ENCODE measurements at places on chromosomes 16 and 17.

GRCh38 chr17:78745407-78746088 is 36.5 kb downstream of the CYTH1 start:
- no peak for DNase-seq

DNA sequence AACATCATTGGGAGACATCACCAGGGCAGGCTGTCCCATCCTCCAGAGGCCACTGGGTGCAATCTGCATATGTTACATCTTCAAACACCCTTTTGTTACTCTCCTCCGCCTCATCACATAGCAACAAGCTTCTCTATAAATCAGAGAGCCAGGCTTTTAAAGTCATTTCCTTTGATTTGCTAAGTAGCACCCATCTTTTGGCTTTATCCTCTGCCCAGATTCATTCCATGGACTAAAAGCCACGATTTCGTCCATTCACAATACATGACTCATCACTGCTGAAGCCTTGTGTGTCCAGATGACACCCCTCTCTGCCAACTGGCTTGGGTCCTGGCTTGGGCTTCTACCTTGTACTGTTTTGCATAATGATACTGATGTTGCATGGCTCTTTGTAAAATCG is 2.0 kb upstream of the KRT38 start:
- no peak for DNase-seq

GRCh38 chr17:15947271-15947670 is 2.3 kb downstream of the ADORA2B start:
- DNase-seq = peak; percentile 78

- DNase-seq = no peak
Measured at GRCh38 chr16:85153656-85154091, 41.4 kb upstream of the CIBAR2 start.

DNA sequence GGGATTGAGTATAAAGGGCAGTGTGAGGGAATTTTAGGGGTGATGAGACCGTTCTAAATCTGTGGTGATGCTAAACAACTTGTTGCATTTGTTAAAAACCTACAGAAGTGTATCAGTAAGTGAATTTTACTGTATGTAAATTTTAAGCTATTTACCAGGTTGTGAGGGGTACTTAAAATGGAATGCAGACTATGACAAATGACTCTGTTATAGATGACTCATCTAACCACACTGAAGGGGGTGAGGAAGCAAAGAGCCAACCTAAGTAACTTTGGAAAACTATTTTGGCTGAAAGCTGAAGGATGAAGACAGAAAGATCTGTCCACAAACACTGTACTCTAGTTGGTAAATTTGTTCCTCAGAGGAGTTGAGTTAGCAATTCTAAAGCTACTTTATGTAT is 5.3 kb upstream of the MKS1 start:
- no peak for DNase-seq

GRCh38 chr17:50916026-50916707 is 50.0 kb upstream of the TOB1 start:
- no peak for DNase-seq

DNA sequence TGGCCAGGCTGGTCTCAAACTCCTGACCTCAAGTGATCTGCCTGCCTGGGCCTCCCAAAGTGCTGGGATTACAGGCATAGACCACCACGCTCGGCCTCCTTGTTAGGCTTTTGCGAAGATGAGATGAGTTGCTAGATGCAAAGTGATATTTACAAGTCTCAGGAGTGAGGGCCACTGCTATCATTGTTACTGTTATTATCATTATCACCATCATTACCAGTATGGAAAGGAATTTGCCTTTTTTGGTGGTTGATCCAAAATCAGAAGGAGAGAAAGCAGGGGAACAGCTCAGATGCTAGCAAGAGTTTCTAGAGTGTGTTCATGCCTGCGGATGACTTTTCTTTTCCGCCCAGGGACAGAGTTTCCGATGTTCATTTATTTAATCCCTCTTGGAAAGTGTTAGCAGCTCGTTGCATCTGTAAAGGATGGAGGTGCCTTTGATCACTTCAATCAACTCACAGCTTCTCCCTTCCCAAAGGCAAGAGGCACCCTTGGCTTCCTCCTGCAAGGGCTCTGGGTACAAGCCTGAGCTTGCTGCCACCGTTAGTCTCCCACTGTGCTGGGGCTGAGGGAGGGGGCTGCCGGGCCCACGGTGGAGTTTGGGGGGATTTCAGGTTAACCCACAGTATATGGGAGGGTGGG is 21.6 kb downstream of the ITPRIPL2 start:
- DNase-seq = no peak

DNA sequence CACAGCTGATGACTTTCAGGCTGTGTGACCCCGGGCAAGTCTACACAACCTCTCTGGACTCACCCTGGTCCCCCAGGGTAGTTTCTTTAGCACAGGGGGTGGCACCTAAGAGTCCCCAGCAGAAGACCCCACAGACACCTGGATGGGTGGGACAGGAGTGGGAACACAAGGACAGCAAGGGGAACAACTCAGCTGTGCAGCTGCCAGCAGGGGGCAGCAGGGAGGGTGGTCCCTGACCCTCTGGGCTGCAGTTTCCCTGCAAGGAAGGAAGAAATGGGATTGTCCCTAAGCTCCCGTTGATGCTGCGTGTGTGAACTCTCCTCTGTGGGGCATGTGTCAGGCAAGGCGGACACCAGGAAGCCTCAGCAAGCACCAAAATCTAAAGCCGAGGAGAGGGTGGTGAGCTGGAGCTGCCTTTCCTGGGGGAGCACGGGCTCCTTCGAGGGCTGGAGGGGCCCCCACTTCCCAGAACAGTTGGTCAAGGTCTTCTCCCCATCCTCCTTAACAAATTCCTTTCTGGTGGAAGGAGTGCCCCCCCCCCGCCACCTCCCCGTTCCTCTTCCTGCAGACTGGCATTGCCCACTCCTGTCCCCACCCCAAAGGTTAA is 24.1 kb upstream of the CDH5 start:
- no peak for DNase-seq

DNA sequence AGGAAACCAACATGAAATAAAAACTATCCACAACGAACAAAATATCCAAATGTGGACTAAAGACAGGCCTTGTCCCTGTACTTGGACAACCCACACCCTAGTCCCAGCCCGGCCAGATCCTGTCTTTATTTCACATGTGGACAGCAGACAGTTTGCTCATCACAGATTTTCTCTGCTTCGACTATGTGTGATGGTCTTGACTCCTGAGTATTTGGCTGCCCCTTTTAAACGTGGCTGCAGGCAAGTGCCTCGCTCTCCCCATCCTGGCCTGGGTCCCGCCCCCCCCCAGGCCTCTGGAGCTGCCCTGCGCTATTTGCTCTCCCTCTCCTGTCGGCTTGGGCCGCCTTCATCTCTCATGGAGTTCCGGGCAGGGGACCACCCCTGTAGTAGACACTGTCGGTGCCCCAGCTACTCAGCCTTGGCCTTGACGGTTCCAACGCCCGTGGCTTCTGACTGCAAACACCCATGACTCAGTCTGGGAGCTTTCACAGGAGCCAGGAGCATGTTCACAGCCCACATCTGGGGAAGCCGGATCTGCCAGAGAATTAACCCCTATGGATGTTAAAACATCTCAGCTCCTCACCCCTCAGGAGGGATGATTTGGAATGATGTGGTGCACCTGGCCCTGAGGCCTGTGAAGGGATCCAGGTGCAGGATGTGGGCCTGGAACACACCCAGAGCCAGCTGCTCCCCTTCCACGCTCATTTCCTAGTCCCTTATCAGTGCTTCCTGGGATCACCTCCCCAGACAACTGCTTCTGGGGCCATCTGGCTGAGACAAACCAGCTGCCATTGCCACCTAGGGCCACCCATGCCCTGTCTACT is 229.7 kb upstream of the RPL38 start:
- no peak for DNase-seq

DNA sequence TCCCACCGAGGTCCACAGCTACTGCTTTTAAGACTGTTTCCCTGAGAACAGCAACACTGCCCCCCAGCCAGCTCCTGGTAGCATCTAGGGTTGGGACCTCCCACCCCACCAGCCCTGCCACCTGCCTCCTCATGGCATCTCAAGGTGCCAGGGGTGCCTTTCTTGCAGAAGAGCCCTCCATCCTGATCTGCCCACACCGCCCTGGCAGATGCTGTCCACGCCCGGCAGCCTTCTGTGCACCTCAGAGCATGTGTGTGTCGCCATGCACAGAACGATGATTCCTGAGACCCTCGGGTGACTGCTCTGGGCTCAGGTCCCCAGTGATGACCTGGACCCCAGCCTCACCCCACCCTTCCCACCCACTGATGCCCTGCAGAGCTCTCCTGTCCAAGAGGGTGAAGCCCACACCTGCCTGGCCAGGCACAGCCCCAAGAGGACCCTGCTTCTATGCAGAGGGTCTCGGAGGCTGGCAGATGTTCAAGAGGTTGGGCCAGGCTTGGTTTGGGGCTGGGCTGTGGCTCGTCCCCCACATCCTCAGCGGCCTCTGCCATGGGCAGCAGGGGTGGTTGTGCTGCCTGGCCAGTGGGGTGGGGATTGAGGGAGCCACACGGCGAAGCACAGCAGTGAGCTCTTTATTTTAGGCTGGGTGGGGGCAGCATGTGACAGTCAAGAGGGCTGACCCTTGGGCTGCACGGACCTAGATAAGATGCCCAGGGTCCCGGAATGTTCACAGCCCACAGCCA is 5.2 kb upstream of the SPATA2L start:
- DNase-seq = no peak

GRCh38 chr16:84672276-84673202 is 24.2 kb downstream of the KLHL36 start:
- no peak for DNase-seq

- DNase-seq = no peak
Measured at GRCh38 chr16:87515475-87516330, 22.9 kb upstream of the ZCCHC14 start.

GRCh38 chr17:65029605-65030336 is 26.8 kb downstream of the GNA13 start:
- DNase-seq = no peak

GRCh38 chr17:16945136-16945482 is 26.8 kb downstream of the TNFRSF13B start:
- DNase-seq = no peak

GRCh38 chr16:78805556-78805955 is 706.1 kb downstream of the WWOX start:
- no peak for DNase-seq

GRCh38 chr16:17304491-17305119 is 166.2 kb downstream of the XYLT1 start:
- DNase-seq = no peak

- no peak for DNase-seq
Measured at GRCh38 chr16:68351991-68352431, 41.2 kb downstream of the PRMT7 start.

DNA sequence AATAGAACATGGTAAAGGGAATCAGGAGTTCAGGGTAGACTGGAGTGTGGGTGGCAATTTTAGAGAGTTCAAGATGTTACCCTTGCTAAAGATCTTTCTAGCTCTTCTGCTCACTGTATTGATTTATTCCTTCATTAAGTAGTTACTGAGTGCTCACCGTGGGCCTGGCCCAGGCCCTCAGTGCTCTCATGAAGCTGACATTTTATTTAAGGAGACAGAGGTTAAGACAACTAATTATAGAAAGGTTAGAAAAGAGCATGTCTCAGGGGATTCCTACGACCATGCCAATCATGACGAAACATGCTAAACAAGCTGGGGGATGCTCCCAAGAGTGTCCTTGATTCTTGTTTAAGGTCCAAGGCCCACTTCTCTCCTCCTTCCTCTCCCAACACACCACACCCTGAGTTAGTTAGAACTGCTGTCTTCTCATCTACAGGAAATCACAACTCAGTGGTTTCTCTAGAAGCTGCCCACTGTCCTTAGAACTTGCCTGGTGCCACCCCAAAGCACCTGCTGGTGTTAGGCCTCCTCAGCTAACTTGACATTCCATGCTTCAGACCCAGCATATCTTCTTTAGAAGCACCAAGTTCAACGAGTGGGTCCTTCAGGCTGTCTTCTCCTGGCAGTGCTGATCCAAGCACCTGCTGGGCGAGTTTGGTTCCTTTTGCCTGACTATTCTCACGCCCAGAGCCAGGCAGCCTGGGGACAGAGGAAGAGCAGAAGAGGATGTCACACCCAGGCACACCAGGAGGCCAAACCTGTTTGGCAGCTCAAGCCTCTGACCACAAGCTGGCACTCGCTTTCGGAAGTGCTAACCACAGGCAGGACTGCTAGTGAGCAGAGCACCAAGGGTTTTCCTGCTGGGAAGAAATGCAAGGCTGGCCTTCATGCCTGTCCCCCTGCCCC is 79.0 kb downstream of the GAS7 start:
- no peak for DNase-seq

- DNase-seq = no peak
Measured at GRCh38 chr16:7289299-7289698, 43.3 kb upstream of the RBFOX1 start.

DNA sequence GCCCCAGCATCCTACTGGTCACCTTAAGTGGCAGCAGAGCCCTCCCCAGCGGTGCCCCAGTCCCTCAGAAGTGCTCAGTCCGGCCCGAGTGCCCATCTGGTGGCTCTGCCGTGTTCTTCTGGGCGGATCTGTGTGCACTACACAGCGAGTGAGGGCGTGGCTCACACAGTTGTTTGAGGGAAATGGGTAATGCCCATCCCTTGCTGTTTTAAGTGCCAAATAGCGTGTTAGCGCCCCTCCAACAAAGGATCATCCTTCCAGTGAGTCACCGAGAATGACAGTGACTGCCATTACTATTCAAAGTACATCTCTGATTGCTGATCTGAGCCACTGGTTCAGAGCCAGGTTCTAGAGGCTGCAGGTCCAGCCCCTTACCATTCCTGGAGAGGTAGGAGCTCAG is 152.0 kb downstream of the LGALS9B start:
- no peak for DNase-seq

DNA sequence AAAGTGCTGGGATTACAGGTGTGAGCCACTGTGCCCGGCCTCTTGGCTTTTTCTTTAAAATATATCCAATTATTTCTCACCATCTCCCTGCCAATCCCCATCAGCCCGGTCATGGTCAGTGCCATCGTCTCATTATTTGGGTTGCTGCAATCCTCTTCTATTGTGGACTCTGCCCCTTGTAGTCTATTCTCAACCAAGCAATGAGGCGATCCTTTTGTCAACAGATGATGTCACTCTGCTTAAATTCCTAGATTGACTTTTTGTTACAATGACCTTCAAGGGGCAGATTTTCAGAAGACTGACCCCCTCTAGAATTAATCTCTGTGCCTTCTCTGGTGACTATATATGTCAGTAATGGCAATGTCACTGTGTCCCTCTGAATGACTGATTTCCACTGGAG is 384.7 kb downstream of the UTP18 start:
- DNase-seq = no peak

DNA sequence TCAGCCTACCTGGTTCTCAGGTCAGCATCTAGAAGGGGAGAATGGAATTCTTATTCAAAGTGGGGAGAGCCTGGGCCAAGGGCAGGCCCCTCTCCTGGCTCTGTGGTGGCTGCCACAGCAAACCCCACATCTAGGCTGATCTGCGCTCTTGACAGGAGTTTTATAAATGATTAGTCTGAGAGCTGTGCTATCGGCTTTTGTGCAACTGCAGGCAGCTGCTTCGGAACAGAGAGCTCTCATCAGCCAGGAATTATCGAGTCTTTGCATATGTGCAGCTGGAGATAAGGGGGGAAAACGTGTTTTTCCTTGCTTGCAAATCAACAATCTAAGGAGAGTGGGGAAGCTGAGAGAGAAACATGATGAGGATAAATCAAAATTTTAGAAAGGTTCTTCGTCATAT is 91.7 kb downstream of the HS3ST3A1 start:
- no peak for DNase-seq

Measured in RWPE2 (cell line).